ENCODE measurements at places on chromosomes 6 and 20.

- DNase-seq, result no peak
Observed at GRCh38 chr6:148463671-148464070, 121.0 kb downstream of the SASH1 start.

DNA sequence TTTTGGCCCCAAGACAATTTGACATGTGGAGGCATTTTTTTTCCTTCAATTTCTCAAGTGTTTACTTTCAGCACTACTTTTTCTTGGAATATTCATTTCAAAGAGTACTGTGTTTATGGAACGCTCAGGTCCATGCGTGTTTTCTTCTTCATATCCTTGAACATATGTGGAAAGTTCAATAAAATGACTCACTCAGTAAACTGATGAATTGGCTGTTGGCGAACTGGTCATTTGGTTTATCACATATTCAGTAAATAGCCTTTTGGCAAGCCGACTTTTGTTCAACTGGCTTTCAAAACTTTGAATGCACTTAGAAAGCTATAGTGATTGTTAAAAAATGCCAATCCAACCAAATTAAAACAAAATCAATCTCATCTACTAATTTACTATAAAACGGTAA lies 964.6 kb upstream of the SLC35B3 start:
- no peak for DNase-seq

DNA sequence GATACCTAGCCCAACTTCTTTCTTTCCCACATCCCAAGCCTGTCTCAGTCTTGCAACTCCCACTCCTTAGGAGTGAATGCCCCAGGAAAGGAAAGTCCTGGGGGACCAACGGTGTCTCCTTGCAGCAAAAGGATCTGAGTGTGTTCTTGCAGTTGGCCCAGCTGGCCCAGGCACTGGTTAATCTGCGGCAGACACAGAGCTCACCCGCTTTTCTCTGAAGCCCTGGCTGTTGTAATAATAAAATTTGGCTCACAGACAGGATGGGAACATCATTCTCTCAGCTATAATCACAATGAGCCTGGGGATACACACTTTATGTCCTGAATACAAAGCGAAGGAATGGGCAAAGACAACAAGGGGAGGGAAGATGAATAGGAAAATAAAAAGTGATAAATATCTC lies 287.0 kb upstream of the PRND start:
- no peak for DNase-seq

DNA sequence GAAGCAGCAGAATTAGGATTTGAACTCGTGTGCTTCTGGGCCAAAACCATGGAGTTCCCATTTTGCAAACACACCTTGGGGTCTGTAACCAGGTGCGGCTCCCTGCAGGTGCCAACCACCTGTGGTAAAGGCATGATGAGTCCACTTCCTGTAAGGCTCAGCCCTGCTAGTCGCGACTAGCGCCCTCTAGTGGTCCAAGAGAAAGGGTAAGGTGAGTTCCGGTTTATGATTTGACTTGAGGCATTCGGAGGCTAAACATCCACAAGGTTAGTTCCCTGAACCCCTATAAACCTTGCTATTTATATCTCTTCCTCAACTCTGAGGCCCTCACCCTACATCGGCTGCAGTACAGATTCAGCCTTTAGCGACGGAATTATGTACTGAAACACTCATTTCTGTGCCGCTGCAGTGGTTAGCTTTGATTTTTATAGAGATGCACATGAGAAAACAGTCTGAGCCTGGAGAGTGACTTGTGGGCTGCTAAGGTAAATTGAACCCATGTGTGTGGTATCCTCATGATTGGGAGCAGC lies 173.4 kb downstream of the PLCB1 start:
- DNase-seq, result peak; percentile 51

DNA sequence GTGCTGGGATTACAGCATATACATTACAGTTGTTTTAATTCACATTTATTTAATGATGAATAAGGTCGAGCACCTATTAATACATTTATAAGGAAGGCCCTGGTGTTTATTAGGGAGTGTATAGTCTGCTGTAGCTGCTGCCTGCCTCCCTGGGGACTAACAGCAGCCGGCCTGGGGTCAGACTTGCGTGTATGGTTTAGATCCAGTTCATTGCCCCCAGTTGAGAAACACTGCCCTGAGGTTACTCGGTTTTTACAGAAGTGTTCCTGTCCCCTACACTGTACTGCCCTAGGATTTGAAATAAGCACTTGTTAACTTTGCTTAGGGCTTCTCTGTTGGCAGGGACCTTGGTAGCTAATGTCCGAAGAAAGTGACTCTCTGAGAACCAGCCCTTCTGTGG lies 4.0 kb downstream of the TTPAL start:
- DNase-seq, result no peak

DNA sequence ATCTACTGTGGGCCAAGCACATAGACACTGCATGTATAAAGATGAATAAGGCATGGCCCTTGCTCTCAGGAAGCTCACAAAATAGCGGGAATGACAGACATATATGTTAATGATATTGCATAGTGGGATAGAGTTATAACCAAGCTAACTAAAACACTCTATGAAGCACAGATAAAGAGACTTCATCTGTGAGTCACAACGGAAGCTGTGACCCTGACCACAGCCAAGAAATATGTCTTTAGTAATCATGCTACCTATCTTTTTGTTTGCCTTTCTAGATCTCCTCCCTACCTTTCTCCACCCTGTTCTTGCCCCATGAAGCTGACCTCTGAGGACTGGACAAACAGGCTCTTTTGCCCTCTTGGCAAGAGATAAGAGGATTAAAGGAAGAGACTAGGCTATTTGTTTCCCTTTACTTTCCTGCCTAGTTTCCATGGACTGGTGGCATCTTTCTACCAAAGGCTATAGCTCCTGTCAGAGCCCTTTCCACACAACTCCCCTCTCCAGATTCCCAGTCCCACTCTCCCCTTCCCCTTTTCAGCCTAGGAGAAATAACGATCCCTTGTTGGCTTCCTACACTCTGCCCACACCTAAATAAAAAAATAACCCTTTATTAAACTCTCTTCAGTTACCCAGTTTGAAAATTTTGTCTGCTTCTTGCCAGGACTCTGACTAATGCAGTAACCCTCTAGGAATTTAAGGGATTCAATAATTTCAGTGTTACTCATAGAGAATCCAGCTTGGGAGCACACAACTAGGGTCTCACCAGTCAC lies 504.9 kb upstream of the MARCKS start:
- DNase-seq, result no peak

DNA sequence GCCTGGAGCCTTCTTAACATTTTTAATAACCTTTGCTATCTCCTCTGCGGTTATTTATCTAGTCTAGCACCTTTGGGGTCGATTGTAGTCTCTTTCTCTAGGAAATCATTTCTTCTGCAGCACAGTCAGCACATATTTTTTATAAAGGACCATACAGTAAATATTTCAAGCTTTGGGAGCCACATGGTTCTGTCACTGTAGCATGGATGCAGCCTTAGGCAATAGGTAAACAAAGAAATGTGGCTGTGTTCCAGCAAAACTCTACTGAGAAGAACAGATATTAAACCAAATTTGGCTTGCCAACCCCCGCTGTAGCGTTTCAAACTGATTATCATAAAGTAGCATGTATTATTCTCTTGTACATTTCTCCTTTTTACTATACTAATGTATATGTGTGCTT lies 95.7 kb downstream of the SLC23A2 start:
- DNase-seq, result no peak

DNA sequence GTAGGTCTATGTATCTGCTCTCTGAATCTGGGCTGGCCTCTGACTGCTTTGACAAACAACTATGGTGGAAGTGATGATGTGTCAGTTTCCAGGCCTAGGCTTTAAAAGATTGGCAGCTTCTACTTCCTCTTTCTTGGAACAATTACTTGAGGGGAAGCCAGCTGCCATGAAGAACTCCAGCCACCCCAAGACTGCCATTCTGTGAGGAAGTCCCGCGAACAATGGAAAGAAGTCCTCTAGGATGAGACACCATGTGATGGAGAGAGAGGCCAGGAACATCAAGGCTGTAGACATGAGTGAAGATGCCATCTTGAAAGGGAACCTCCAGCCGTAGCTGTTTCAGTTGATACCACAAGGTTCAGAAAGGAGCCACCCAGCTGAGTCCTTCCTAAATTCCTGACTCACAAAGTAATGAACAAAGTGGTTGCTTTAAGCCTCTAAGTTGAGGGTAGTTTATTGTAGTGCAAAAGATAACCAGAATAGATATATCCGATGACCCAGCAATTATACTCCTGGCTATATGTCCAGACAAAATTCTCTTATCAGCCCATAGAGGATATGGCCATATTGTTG lies 15.3 kb upstream of the TCF15 start:
- DNase-seq, result no peak

- DNase-seq, result no peak
Observed at GRCh38 chr20:45452238-45452637, 17.3 kb upstream of the WFDC2 start.

- no peak for DNase-seq
Observed at GRCh38 chr20:57936636-57937385, 227.0 kb upstream of the PMEPA1 start.

- DNase-seq, result peak; percentile 46
Observed at GRCh38 chr6:137313928-137314855, 95.0 kb upstream of the IFNGR1 start.

- DNase-seq, result no peak
Observed at GRCh38 chr6:13725052-13725451, 13.4 kb upstream of the RANBP9 start.

GRCh38 chr6:80205404-80205803 lies 98.9 kb downstream of the BCKDHB start:
- DNase-seq, result no peak

GRCh38 chr6:160132776-160133338 lies 11.2 kb downstream of the SLC22A1 start:
- DNase-seq, result no peak

- DNase-seq, result no peak
Observed at GRCh38 chr6:45772886-45773495, 242.7 kb downstream of the CLIC5 start.

DNA sequence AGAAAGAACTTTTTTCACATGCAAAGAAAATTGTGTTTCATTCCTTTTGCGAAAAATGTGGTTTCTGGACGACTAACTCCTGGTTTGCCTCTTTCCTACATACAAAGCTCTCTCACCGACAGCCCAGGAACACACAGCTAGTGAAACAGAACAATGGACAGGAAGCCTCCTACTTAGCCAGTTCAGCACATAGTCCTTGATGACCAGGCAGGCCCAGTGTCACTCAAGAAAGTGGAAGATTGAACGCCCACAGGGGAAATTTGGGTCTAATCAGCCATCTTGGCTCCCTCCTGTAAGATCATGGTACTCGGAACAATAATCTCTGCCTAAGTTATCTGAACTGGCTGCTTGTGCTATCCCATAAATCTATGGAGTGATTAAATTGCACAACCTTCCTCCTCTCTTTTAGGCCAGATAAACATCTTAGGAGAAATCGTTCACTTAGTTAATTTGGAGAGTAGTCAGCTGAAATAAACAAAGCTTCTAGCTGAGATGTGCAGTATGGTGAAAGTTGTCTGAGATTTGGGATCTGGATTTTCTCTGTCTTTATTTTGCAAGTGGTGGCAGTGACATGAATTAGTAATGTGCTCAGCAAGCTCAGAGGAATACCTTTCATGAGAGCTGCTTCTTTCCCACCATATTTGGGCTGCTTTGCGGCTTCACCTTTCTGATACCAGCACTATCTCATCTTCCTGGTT lies 147.0 kb downstream of the MTFR2 start:
- DNase-seq, result no peak

DNA sequence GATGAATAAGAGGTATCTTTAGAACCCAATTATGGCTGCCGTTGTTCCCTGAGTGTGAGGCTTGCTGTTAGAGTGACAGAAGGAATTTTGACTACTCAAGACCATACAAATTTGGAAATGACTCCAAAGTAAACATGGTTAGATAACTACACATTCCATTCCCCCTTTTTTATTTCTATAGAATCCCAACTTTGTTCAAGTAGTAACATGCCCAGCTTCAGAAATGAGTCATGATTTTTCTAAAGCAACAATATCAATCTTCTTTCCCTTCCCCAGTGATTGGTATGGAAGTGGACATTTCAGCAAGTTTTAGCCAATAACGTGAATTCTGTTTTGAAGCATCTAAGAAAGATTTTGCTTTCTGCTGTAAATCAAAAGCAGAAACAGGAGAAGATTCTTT lies 37.8 kb downstream of the HCRTR2 start:
- no peak for DNase-seq

DNA sequence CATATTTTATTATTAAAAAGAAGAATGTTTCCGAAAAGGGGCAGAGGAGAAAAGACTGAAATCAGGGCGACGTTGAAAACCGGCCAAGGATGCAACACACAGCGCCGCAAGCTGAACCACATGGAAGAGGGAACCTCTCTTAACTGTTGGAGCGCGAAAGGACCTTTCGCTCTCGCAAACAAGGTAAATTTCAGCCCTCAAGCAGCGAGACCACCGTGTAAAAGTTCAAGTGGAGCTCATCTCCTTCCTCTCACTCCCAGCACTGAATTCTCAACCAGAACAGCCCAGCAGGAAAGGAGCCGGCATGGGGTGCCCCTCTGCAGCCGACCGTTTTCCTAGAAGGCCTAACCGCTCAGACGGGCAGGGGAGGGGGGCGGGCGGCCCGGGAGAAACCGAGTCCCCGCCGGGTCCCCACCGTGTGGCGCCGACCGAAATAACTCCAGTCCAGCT lies 621 bp downstream of the GPR63 start:
- DNase-seq, result no peak

DNA sequence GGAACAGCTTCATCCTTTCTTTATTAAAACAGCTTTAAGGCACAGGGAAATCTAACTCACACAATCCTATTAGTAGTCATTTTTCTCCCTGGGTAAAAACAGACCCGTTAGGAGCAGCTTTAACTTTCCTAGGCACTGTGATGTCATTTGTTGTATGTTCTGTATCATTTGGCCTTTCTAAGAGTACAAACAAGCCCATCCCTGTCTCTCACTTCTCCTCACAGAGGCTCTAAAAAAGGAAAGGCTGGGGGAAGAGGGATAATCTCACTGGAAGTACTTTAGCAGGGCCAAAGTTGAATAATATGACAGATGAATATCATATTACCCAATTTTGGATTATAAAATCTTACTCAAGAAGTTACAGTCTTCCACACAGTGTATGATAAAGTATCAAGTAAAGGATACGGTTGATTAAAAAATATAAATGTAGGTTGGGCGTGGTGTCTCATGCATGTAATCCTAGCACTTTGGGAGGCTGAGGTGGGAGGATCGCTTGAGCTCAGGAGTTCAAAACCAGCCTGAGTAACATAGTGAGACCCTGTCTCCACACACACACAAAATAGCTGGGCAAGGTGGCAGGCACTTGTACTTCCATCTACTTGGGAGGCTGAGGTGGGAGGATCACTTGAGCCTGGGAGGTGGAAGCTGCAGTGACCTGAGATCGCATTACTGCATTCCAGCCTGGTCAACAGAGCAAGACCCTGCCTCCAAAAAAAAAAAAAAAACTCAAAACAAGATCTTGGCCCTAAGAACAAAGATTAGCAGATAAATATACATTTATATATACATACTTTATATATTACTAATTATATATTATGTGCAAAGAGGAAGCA lies 7.9 kb downstream of the NUDT3 start:
- no peak for DNase-seq

DNA sequence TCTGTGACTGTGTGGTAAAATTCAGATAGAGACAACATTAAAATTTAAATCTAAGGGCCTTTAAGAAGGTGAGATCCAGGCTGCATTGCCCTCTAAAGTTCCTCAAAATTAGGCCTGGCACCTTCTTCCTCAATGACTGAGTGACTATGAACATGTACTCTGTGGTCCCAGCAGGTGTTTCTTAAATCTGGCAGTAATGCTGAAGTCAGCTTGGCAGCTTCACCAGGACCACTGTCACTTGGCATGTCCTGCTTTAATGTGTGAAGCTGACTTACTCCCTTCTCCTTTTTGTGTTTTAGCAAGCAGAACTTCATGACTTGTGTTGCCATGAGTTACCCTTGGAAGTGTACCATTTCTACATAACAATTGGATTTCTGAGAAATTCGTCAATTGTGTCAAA lies 141.7 kb downstream of the NKAIN2 start:
- DNase-seq, result no peak

All from activated T-helper 1 cell treated with Interleukin-2 at 50 U/mL for 16 hours (primary cell).